ENCODE measurements at places on chromosomes 12 and 14.

- DNase-seq = peak; percentile 15
Measured at GRCh38 chr14:64971943-64972791, at the start of gene RAB15. Gene RAB15, minus strand, starts transcription at chr14:64972336. Its CDS starts 260 bp downstream, at chr14:64972076.

DNA sequence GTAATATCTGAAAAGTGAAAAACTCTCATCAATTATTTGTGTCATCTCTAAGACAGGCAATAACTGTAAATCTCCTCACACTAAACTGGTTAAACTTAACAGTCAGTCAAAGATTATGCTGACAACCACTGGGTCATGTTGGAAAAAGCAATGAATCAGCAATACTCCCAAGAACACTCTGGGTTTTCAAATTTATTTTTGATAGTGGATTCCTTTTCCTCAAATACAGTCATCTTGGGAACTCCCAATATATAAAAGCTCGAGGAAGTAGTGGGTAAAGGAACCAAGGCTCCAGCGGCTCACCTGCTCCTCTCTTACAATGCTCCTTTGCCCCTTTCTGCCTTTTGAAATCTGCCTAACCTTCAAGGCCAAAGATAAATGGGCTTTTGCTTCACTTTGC lies 70.0 kb downstream of the ARMH4 start:
- DNase-seq = no peak

- no peak for DNase-seq
Measured at GRCh38 chr12:9319044-9319841, 111.0 kb upstream of the PZP start.

DNA sequence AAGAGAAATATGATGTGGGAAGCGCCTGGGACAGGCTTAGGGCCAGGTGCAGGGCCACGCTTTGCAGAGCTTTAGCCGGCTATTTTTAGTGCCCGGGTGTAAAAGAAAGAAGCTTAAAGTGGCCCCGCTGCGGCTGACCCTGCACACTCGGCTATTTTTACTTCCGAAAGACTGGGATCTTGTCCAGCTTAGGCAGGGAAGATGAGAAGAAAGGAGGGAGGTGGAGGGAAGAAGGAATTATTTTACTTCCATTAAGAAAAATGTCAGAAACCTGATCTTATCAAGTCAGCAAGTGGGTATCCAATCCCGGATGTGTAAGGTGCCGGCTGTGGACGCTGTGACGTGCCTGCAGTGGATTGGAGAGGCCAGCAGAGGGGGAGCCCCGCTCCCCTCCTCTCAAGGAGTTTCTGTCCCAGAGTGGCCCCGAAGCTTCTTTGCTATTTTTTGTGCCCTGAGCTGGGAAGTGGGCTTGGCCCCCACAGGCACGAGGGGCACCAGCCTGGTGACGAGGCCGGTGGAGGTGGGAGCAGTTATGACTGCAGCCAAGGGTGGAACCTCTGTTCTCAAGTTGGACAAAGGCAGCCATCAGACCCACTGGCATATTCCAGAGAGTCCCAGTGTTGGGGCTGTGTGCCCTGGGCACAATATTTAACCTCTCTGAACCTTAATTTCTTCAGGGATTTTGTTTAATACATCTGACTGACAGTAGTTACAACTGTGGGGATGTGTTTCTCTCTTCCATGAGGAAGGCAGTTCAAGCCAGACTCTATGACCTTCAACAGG lies 97.7 kb downstream of the ESRRB start:
- no peak for DNase-seq

- no peak for DNase-seq
Measured at GRCh38 chr12:68529466-68529865, 81.2 kb upstream of the RAP1B start.

DNA sequence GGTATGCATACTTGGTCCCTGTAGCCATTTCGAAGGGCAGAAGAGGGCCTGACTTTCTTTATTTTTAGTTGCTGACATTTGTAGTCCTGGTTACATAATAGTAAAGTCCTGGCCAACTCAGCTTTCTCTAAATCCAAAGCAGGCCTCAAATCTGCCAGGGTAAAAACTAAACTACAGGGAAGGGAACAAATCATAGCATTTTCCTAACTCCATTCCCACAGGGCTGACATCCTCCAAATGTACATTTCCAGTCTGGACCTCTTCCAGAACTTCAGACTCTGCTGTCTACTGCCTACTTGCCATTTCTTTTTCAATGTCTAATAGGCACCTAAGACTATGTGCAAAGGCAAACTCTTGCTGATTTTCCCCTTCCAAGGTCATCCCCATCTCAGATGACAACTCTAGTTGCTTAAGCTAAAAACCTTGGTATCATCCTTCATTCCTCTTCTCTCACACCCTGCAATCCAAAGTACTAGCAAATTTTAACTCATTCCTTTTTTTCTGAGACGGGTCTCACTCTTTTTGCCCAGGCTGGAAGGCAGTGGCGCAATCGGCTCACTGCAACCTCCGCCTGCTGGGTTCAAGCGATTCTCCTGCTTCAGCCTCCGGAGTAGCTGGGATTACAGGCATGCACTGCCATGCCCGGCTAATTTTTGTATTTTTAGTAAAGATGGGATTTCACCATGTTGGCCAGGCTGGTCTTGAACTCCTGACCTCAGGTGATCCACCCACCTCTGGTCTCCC lies 2.0 kb downstream of the DDIT3 start:
- no peak for DNase-seq

- no peak for DNase-seq
Measured at GRCh38 chr12:122086641-122087285, 8.2 kb downstream of the MLXIP start.

DNA sequence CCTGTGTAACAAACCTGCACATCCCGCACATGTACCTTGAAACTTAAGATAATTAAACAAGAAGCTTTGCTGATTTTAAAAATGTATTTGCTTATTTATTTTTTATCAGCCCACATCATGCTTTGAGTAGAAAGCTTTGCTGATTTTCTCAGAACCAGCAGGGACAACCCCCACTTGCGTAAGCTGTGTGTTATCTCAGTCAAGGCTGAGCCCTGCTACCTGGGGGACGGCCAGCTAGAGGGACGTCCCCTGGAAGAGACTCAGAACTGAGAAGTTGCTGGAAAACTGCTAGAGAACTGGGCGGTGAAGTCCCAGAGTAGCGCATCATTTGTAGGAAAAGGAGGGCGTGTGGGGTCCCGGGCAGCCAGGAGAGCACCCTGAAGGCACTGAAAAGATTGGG lies 4.1 kb upstream of the PLEK2 start:
- no peak for DNase-seq

- DNase-seq = no peak
Measured at GRCh38 chr14:59631237-59631636, 54.6 kb upstream of the CCDC175 start.

DNA sequence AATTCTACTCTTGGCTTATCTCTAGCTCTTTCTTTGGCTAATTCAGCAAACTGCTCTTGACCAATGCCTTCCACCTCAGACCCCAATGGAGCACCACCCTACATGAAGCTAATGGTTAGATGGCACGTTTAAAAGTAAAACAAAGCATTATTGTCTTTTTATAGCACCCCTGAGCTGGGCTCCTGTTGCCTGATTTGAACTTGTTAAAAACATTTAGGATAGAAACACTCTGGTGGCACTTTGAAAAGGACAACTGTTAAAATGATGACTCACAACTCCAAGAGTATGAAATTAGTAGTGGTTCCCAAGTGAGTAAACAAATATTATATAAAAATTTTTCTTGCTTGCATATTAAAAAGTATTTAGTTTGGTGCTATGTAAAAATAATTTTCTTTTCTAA lies 299.6 kb upstream of the DCN start:
- DNase-seq = no peak

GRCh38 chr12:117968151-117968789 lies 520 bp downstream of the KSR2 start:
- DNase-seq = no peak

DNA sequence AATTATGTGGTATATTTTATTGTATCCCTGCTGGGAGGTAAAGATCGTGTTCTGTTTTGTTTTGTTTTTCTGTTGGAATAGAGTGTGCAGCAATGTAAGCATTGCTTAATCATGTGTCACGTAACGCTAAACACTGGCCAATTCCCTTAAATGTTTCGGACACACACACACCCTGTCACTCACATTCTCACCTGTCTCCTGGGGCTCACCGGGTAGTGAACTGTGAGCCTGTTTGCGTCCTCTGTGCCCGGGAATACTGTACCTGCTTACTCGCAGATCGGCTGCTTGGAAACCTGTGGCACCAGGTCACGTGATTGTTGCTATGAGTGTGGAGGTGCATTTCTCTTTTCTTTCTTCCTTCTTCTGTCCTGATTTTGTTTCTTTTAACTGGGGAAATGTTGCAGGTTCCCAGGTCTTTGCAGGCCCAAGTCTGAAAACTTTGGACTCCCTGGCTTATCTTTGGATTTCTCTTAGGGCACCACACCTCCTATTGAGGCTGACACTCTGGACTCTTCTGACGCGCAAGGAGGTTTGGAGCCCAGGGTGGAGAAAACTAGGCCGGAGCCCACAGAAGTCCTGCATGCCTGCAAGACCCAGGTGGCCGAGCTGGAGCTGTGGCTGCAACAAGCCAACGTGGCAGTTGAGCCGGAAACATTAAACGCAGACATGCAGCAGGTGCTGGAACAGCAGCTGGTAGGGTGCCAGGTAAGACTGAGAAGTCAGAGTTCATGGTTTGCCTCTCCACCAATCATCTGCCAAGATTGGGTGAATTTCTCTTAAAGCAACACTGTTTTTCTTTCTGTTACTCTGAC lies 181.1 kb downstream of the ESR2 start:
- no peak for DNase-seq

GRCh38 chr14:100470523-100470897 lies 116.7 kb downstream of the BEGAIN start:
- no peak for DNase-seq

GRCh38 chr12:119447126-119447525 lies 112.6 kb downstream of the CCDC60 start:
- no peak for DNase-seq

DNA sequence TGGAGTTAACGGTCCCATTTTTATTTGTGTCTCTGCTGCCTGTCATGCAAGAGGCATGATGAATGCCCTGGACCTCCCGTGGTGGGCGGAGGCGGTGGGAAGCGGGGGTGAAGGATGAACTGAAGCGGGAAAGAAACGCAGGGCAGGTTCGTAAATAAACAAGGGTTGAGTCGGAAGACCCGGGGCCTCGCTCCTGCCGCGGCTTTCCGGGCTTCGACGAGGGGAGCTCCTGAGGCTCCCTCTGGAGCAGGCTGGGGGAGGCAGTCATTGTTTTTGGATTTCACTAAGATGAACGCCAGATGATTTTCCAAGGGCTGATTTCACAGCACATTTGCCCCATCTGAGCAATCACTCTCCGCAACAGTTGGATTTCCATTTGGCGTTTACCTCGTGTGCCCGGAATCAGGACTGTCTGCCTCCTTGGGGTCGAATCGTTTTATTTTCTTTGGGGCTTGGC lies 130.2 kb downstream of the SLC38A6 start:
- no peak for DNase-seq

- no peak for DNase-seq
Measured at GRCh38 chr14:61462566-61463193, 141.3 kb downstream of the PRKCH start.

DNA sequence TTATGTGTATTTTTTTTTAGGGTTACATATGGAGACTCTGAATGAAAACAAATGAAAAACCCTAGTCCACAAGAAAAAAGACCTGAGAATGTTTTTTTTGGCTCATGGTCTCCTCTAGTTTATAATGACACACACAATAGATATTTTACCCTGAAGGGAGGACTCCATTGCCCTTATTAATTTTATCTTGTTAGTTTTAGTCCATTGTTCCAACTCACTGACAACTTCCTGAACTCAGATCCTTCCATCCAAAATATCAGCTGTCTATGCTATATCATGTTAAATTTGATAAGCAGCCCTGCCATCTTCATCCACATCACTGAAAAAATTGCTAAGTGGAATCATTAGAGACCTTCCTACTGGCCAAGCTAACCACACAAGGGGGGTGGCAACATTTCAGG lies 232.1 kb downstream of the MON2 start:
- no peak for DNase-seq

DNA sequence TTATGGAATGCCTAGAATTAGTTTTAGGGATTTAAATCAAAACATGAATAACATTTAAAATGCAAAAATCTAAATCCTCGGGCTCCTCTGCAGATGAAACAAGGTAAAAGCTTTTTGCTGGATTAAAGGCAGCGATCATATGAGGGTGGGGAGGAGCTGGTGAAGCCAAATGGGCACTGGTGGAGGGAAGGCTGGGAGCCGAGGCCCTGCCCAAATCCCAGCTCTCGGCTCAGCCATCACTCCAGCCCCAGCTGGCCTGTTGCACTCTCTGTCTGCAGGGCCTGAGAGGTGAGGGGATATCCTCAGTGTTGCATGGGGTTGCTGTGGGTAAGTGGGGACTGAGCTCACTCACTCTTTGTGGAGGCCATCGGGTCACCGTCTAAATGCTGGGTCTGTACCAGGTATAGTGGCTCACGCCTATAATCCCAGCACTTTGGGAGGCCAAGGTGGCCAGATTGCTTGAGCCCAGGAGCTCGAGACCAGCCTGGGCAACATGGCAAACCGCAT lies 28.6 kb downstream of the CALM1 start:
- no peak for DNase-seq

- no peak for DNase-seq
Measured at GRCh38 chr14:74572726-74573301, 39.2 kb downstream of the LTBP2 start.

DNA sequence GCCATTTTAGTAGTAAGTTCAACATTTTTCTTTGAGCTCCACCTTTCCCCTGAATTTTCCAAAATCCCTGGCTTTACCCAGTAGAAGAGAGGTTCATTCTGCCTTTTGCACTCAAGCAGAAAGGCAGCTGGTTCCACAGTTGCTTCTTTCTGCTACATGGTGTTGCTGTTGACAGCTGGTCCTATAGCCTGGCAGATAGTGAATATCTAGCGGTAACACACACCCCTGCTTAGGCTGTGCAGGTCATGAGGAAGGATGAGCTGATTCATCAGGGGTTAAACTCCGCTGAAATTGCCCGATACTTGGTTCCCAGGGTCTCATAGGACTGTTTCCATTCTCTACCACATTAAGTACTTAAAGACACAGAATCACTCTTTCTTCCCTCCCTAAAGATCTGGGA lies 62.4 kb downstream of the PUS7L start:
- DNase-seq = no peak

GRCh38 chr12:32419520-32419960 lies 20.2 kb downstream of the FGD4 start:
- no peak for DNase-seq

GRCh38 chr14:78123650-78124253 lies 46.4 kb upstream of the NRXN3 start:
- no peak for DNase-seq

- no peak for DNase-seq
Measured at GRCh38 chr14:103008768-103009357, 48.5 kb downstream of the CDC42BPB start.

DNA sequence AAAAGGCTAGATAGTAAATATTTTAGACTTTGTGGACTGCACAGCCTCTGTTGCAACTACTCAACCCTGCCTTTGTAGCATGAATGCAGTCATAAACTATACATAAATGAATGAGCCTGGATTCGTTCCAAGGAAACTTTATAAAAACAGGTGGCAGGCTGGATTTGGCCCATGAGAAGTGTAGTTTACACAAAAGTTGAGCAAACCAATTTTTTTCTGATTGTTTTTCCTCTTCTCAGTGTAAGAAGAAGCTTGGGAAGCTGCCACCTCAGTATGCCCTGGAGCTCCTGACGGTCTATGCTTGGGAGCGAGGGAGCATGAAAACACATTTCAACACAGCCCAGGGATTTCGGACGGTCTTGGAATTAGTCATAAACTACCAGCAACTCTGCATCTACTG lies 9.5 kb downstream of the OAS1 start:
- DNase-seq = no peak
